ENCODE measurements at places on chromosomes 2 and 18.

DNA sequence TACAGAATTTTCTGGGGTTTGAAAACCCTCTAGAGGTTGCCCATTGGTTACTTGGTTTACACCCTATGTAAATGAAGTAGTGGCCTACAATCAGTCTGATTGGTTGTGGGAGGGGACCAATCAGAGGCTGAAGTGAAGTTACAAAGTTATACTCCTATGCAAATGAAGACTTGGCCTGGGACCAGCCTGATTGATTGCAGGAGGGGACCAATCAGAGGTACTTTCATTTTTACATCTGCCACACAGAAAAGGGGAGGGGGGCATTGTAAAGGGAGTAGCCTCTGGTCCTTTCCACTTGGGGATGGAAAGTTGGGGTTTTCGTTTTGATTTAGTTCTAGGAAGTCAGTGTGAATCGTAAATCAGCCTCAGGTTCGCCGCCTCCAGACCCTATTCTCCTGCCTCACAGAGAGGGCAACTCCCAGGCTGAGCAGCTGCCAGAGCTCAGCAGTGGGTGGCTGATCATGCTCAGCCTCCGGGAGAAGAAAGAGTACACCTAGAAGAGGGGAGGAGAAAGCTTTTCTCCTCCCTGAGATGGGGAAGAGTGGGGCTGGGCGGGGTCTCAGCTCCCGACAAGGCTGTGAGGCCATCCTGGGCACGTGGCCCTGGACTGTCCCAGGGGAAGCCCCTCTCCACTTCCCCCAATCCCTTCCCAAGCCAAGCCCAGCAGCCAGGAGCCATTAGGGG, 372.5 kb downstream of the GALR1 start:
- DNase-seq, result no peak

GRCh38 chr2:222272446-222273015, 26.3 kb downstream of the PAX3 start:
- no peak for DNase-seq

DNA sequence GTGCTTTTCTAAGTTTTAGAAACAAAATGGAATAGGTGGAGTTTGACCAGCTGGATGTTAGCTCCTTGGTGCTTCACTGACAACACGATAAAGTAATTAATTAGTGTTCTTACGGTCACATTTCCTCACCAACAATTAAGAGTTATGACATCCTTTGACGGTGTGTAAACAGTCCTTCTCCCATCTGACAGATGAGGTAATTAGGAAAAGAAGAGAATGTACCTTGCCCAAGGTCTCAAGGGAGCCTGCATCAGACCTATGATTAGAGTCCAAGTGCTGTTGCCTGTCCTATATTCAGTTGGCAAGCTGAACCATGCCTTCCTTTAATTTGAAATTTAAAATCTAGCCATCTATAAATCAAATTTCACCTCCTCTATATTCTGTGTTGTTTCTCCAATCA, 48.3 kb upstream of the STK17B start:
- DNase-seq, result no peak

DNA sequence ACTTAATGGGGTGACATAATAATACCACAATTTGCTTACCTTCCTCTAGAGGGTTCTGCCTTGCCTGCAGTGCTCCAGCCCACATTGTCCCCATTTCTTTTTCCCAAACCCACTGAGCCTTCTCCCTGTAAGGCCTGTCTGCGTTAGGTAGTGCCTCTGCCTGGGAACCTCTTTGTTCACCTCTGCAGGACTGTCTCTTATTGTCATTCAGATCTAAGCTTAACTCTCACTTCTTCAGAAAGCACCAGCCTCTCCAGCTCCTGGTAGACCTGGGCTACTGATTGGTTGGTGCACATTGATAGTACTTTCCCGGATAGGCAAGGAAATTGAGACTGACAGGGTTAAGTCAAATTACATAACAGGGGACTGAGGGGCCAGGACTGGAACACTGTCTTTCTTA, 49.1 kb downstream of the CCDC85A start:
- no peak for DNase-seq

DNA sequence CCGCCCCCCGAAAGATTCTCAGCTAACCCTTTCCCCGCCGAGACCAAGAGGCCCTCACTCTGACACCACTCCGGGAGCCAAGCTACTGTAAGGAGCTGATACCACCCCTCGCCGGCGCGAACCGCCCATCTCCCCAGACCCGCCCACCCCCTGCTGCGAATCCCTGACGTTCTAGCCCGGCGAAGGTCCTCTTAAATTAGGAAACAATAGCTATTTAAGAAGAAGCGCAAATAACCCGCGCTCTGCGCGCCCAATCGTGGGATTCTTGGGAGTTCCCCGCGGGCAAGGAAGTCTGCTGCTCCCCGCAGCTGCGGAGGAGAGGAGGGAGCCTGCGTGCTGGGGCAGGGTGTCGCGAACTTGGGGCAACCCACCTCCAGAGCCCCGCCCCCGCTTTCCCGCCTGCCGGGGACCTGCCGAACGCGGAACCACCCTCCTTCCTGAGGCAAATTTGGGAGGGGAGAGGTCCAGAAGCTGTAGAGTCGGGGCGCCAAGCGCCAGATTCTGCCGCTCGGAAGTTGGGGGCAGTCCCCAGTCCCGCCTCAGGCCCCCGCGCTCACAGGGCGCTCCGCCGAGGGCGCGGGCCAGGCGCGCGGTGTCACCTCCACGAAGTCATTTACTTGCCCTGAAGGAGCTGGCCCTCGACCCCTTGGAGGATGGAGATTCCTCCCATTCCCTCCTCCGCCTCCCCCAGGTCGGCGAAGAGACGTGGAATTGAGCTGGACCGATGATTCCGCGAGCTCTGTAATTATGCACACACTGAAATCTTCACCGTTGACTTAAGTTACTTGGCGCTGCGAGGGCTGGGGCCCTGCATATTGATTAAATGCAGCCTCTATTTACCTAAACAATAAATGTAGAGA, 8.4 kb upstream of the SP9 start:
- DNase-seq, result no peak

- no peak for DNase-seq
Observed at GRCh38 chr18:28786926-28787325, 610.0 kb upstream of the CDH2 start.

- no peak for DNase-seq
Observed at GRCh38 chr2:143697744-143698143, 568.5 kb downstream of the ARHGAP15 start.

- no peak for DNase-seq
Observed at GRCh38 chr2:8306530-8307351, 375.1 kb upstream of the ID2 start.

- no peak for DNase-seq
Observed at GRCh38 chr2:112601754-112602153, 17.3 kb downstream of the CHCHD5 start.
